Esophagus mucosa (tissue), 1 donor: ENCODE measurements at places on chromosomes 5 and 9.

- peak; percentile 57 for ATAC-seq
These were observed 42.2 kb downstream of the LEAP2 start for GRCh38 chr5:132915681-132916080.

GRCh38 chr5:134904610-134905245, at the start of gene PCBD2:
Gene PCBD2 (plus strand): TSS chr5:134905131. CDS start chr5:134905140, 9 bp downstream.
- peak; percentile 94 for ATAC-seq

DNA sequence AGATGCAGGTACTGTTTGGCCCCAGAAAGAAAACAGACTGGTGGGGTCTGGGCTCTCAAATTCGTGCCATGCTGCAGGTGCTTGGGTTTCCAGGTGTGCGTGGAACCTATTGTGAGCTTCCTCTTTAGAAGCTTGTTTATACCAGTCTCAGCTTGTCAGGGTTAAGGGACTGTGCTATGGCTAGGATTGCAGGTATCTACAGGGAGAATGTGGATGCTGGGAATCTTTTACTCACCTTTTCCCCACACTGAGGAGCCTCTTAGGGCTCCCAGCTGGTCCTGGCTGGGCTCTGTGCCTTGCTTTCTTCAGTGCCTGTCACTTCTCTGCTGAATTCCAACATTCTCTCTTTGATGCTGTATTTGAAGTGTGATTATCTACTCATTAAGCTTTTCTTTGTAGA, 111.8 kb downstream of the WDR70 start:
- ATAC-seq = peak; percentile 63

DNA sequence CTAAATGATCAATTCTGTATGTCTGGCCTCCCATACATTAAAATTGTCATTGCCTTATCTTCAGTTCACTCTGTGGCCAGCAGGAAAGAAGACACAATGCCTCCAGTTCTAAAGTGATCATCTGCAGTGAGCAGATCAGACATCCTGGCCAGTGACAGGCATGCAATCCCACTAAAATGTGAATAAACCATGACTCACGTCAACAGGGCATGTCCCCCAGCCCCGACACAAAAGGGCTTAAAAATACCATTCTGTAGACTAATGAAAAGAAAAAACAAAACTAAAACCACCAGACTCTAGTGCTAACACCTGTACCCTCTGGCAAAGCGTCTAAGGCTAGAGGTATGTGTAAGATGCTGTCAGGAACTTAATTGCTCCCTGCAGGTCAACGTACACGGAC, 38.5 kb downstream of the DDX31 start:
- ATAC-seq = no peak

GRCh38 chr9:121484651-121485446, 14.8 kb downstream of the GGTA1 start:
- ATAC-seq = no peak

DNA sequence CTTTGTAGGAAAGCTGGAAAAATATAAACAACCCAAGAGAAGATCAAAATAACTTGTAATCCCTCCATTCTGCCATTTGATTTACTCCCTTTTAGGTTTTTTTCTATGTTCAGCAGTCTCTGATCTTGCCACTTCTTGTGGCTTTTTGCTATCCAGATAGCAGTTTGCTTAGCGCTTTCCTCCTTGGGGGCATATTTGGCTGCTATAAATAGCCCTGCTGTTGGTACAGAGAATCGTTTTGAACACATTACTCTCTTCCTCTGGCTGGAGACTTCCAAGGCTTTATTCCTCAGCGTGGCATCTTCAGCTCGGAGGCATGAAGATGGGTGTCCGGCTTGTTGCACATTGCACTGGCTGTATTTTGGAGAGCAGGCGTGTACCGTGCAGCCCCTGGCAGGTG, 38.6 kb downstream of the HMCN2 start:
- ATAC-seq = no peak

GRCh38 chr5:64887910-64888309, 119.2 kb downstream of the CWC27 start:
- ATAC-seq = no peak

GRCh38 chr9:137234055-137234697, 3.5 kb downstream of the SLC34A3 start:
- no peak for ATAC-seq

DNA sequence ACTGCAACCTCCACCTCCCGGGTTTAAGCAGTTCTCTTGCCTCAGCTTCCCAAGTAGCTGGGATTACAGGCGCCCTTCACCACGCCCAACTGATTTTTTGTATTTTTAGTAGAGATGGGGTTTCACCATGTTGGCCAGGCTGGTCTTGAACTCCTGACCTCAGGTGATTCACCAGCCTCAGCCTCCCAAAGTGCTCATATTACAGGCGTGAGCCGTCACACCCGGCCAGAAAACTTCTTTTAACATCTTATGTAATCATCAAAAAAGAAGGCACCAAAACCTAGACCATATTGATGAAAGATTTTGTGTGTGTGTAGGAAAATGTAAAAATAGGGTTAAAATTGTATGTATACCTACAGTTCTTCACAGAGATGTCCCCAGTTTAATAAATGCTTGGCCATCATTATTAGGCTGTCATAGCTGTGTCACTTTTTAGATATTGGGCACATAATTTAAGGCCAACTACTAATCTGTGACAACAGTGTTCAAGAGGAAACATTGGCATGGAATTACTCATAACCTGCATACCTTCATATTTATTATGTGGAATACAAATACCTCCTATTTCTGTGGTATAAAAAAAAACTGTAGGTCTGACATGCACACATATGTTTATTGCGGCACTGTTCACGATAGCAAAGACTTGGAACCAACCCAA, 44.4 kb downstream of the RAD50 start:
- ATAC-seq = peak; percentile 35

DNA sequence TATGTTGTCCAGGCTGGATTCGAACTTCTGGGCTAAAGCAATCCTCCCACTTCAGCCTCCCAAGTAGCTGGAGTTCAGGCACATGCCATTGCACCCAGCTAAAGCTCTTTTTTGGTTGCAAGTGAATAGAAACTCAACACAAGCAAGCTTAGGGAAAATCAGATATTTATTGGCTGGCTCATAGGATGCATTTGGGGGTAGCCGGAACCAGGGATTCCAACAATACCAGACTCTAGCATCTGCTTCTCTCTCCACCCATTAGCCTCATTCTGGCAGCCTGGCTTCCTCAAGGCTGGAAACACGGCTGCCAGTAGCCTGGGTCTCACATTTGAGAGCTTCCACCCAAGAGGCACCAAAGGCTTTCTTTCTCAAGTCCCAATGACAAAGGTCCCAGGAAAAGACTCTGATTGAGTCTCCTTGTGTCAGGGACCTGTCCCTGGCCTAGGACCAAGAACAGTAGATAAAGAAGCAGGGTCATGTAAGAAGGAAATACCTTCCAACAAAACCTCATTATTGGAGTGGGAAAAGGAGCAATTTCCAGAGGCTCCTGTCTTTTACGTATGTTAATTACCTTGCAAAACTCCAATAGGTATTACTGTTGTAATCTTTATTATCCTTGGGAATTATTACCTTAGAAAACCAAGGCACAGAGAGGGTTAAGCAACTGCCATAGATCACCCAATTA, 23.0 kb upstream of the B4GALT1 start:
- no peak for ATAC-seq

- no peak for ATAC-seq
These were observed 52.9 kb downstream of the TMC1 start for GRCh38 chr9:72574156-72574810.

DNA sequence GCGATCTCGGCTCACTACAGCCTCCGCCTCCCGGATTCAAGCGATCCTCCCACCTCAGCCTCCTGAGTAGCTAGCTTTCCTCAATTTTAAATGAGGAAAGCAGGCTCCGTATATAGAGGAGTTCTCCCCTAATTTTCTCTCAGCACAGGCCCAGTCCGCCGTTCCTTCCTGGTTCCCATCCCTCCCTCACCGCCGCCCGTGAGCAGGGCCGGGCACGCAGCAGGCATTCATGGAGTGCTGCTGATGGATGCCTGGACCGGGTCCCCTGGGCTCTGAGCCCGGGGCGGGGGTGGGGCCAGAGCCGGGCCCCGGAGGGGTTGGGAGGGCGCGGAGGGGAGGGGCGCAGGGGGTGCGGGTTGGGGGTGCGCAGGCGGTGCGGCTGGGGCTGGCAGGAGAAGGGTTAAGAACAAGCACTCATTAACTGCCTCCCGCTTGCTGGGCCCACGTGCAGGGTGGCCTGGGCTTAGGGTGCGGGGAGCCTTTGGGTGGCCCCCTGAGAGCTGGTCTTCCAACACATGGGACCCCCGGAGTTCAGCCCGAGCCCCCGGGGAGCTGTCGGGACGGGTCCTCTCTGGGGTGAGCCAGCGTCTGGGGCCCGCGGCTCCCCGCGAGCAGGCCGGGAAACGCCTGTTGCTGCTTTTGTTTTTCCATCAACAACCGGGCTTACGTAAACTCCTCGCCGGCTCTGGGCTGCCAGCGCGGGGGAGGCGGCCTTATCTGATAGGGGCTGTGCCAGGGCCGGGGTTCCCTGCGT, 33.7 kb downstream of the LHX2 start:
- peak; percentile 24 for ATAC-seq
